ENCODE measurements at places on chromosomes 12 and 14.

DNA sequence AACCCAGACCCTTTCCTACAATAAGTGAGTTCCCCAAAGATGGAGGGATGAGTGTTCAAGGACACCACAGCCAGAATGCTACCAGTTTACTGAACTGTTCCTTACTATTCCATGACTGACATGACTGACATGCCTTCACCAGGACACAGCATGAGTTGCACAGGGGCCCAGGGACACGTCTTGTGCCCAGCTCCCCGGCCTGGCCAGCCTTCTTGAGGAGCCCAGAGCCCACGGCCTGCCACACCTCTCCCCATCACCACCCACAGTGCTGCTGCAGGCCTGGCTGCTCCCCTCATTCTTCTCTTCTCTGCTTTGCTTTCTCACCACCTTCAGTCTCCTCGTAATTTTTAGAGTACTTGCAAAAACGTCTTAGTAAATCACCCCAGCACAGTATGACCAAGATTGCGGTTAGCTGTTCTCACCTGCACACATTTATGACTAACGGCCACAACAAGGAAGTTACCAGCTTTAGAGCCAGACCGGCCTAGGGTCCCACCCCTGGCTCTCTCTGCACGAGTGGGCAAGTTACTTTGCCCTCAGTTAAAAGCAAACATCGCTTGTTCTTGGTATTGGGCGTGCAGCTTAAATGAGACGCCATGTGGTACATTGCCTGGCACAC is 18.5 kb downstream of the PPP2R5E start:
- no peak for DNase-seq

- DNase-seq, result no peak
Observed at GRCh38 chr14:103542605-103543088, 13.7 kb downstream of the TRMT61A start.

DNA sequence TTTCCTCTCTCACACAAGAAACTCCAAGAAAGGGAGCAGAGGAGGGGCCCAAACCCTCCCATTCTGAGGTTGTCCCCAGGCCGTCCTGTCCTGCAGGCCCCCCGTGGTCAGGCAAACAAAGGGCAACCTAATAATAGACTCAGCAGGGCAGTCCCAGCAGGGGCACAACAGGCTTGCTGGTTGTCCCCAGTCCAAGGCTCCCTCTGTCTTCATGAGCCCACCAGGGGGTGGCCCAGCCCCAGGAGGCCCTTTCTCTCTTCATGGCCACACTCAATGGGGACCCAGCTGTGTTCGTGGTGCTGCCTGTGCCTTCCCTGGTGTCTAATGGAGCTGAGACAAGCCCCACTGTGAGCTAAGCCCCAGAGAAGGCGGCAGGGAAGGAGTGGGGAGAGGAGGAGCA is 359.9 kb downstream of the ADGRD1 start:
- DNase-seq, result no peak

- no peak for DNase-seq
Observed at GRCh38 chr12:30447061-30447750, 248.5 kb downstream of the IPO8 start.

GRCh38 chr14:21917699-21918436 is 244.2 kb upstream of the OR4E1 start:
- peak; percentile 68 for DNase-seq

DNA sequence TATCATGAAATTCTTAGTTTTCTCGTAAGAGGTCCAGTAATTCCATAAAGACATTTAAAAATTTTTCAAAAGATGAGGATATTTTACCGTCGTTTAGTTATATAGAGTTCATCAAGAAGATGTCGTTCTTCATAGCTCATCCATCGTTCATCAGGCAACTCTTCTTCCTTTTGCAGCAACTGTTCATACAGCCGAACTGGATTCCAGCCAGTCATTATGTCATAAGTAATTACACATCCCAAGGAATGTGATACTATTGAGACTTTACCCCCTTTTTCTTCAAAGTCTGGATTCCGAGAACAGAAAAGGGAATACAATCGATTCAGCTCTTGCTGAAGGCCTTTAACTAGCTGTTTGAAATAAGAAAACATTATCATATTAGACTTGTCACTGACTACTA is 90.3 kb downstream of the DDHD1 start:
- no peak for DNase-seq

- DNase-seq, result no peak
Observed at GRCh38 chr12:127273626-127274025, 993.3 kb upstream of the TMEM132C start.

DNA sequence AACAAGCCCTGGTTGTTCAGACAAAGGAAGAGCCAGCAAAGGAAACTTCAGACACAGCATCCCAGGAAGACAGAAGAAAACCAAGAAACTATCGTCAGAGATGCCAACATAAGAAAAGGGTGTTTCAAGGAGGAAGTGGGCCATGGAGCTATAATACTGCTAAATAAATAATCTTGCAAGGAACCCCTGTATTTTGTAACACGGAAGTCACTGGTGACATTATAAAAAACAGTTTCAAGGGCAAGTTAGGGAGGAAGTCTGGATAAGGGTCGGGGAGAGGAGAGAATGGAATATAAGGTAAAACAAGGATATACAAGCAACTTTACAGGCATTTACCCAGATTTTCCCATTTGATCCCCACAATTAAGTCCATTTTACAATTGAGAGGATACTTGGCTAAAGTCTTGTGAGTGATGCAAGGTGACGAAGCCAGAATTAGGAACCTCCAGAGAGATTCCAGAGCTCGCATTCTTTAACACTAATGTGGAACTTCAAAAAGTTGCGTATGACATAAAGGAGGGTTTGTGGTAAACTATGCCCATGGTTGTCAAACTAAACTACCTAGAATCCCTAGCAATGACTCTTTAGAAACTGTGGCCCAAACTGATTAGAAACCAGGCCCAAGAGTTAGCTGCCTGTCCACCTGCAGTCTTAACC is 46.4 kb downstream of the PPM1H start:
- DNase-seq, result no peak

- DNase-seq, result no peak
Observed at GRCh38 chr12:10214136-10214894, 1.6 kb downstream of the GABARAPL1 start.

- no peak for DNase-seq
Observed at GRCh38 chr12:6078398-6079096, 45.9 kb downstream of the VWF start.

DNA sequence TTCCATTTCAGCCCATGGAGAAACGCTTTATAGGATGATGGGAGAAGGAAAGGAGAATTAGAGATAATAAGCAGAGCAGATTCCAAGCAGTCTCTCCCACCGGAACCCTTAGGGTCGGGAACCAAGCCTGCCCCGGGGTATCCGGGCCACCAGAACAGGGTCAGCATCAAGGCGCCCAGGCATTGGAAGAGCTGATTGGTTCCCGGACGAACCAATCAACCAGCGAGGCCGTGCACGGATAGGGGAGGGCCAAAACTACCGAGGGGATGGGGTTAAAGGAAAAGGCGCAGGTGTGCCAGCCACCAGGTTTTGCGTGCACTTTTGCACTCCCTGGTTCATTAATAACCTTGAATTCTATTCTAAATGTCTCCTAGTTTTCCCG is 1.7 kb downstream of the PPM1H start:
- DNase-seq, result no peak

GRCh38 chr14:100096656-100097055 is 31.4 kb downstream of the EVL start:
- no peak for DNase-seq

- DNase-seq, result no peak
Observed at GRCh38 chr12:58189030-58189429, 247.7 kb downstream of the ATP23 start.

DNA sequence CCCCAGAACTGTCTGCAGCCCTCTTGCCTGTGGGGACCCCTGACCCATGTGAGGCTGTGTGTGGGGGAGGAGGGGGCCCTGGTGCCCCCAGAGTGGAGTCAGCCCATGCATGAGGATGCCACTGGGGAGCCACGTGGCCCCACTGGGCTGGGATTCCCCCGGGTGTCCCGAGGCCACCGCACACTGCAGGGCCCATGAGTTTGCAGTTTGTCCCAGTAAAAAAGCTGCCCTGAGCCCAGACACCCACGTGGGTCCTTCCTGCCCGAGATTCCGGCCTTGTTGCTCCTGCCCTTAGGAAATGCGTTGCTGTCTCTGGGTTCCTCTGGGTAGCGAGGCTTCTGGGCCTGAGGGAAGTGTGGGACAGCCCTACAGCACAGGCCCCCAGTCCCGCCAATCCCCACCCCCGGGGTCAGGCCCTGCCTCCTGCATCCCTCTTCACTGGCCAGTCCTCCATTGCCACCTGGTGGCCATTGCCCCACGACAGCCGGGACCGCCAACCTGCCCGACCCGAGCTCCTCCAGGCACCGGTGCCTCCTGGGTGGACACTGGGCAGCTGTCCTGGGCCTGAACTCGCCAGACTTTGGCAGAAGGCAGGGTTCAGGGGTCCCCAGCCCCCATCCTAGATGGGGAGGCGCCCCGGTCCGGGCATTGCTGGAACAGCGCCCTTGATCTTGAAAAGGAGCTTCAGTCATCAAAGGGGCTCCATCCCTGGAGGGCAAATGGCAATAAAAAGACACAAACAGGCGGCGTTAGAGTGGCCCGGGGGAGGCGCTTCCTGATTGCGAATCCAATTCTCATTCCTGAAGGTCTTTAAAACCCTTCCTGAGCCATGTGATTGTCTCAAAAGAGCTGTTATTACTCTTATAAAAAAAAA is 15.6 kb upstream of the C14orf180 start:
- peak; percentile 72 for DNase-seq

DNA sequence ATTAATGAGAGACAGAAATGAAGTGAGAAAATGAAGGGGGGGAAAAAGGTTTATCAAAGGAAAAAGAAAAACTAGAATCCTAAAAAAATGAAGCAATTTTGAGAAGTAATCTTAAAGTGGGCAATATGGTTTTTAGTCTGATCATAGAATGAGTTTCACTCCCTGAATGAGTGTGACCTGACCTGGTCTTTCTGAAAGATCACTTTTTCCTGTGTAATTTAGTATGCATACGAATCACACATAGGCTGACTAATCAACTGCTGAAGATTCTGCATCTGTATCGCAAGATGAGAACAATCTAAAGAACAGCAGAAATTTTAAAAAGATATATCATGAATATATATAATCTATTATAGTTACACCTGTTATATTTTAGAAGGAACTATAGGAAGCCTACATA is 11.3 kb downstream of the GNPTAB start:
- DNase-seq, result no peak

- no peak for DNase-seq
Observed at GRCh38 chr14:83624541-83624940, 1905.4 kb upstream of the FLRT2 start.

GRCh38 chr12:114266536-114266935 is 139.4 kb downstream of the TBX5 start:
- no peak for DNase-seq

- DNase-seq, result no peak
Observed at GRCh38 chr12:24840046-24840800, 108.7 kb downstream of the BCAT1 start.

GRCh38 chr12:20268121-20268732 is 100.1 kb upstream of the PDE3A start:
- no peak for DNase-seq

GRCh38 chr12:76486011-76486410 is 73.6 kb downstream of the OSBPL8 start:
- DNase-seq, result no peak

- no peak for DNase-seq
Observed at GRCh38 chr12:78244916-78245507, 414.3 kb downstream of the NAV3 start.

DNA sequence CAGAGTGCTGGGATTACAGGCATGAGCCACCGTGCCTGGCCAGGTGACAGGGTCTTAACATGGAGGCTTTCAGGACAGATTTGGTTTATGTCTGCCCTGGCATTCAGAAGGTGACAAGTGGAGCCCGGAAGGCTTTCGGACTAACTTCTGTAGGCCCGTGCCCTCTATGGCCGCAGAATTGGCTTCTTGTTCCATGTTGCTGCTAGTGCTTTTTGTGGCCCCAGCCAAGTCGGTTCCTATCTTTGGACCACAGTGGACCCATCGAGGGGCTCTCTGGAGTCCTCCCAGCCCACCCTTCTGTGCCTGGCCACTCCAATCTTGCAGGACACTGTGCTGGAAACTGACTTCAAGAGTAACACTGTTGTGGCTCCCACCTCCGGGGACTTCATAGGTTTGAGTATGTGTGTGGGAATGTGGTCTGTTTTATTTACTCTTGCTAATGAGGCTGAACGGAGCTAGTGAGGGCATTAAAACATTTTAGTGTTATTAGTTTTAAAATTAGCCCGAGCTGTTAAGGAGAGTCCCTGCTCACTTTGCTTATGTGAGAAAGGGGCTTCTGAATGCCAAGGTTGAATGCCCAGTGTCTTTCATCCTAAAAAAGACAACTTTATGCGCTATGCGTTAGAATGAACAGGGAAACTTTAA is 245.9 kb downstream of the CACNA1C start:
- DNase-seq, result no peak

DNA sequence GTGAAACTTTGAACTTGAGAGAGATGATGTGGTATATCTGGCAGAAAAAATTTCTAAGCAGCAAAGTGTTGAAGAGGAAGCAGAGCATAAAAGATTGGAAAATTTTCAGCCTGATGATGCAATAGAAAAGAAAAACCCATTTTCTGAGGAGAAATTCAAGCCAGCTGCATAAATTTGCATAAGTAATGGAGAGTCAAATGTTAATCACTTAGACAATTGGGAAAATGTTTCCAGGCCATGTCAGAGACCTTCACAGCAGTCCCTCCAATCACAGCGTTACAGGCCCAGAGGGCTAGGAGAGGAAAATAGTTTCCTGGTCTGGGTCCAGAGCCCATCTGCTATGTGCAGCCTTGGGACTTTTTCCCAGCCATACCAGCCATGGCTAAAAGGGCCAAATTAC is 469.0 kb upstream of the FOXG1 start:
- no peak for DNase-seq

- DNase-seq, result no peak
Observed at GRCh38 chr14:94009767-94010166, 12.7 kb downstream of the CCDC197 start.

DNA sequence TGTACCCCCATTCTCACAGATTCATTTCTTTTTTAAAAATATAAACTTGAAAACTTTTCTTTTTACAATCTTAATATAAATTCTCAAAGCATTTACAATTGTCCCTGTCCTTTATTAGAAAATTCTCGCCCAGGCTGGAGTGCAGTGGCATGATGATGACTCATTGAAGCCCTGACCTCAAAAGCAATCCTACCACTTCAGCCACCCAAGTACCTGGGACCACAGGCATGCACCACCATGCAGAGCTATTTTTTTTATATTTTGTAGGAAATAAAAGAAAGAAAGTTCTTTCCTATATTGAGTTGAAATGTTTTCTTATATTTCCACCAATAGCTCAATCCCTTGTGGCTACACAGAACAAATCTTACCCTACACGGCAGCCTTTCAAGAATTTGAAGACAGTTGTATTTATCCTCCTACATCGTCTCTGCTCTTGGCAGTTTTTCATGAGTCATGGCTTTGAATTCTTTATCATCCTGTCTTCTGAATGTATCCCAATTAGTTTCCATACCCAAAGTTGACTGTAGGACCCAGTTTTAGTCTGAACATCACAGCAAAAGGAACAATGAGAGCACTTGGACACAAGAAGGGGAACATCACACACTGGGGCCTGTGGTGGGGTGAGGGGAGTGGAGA is 52.4 kb downstream of the SYT1 start:
- DNase-seq, result no peak

DNA sequence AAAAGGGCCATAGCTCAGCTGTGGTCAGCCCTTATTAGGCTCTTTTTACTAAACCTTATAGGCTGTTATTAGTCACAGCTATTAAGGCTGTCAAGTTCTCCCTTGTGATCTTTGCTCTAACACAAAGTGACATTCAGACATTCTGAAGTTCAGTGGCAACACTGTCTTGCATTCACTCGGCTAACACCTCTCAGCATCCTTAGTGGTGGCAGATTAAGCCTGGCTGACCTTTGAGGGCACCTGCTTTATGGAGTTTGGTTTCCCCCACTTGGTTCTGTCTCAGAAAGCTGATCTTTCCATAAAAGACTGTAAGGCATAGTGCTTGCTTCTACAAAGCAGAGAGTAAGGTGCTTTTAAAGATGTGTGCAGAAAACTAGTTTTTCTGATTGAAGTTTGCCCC is 677.4 kb upstream of the TMEM132C start:
- DNase-seq, result no peak
